ENCODE measurements at places on chromosomes 4 and X. TPM values are rescaled to one million over a fixed set of nuclear protein-coding genes. Genes with fewer than 3 reads are reported as not detected.

The SPATA18 gene
- total RNA-seq: 2.5 TPM

The FAM50A gene
- 18.7 TPM for total RNA-seq

- no peak for DNase-seq
Observed at GRCh38 chr4:151922306-151922705, 161.5 kb upstream of the GATB start.

- DNase-seq: no peak
Observed at GRCh38 chr4:165851256-165851655, 21.8 kb upstream of the TLL1 start.

Data from left lobe of liver (tissue), 2 donors.